CD8-positive, alpha-beta memory T cell (primary cell): ENCODE measurements at places on chromosomes 5 and 9.

DNA sequence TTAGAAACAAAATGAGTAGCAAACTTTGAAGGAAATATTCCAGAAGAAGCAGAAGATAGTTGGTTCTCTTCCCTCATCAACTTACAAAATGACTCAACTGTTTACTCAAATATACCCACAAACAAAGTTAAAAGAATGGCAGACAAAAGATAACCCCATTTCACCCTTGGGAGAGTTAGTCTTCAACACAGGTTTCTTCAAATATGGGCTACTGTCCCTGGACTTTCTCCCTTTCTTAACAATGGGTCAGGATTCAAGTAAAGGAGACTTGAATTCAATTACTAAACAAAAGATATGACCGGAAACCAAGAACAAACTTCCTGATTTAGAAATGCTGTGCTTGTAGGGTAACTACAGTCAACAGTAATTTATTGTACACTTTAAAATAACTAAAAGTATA lies 14.2 kb downstream of the RFX3 start:
- H3K36me3 ChIP-seq, result no peaks in the 10 kb centered on the region
- DNase-seq, result no peak
- H3K27ac ChIP-seq, result peak overlapping the region; percentile 3
- peaks cover 15% of the 10 kb centered on the region for H3K4me1 ChIP-seq
- no peak overlapping the region for H3K4me3 ChIP-seq

GRCh38 chr5:39209924-39210323 lies 9.4 kb downstream of the FYB1 start:
- peak overlapping the region; percentile 55 for H3K4me3 ChIP-seq
- no peaks in the 10 kb centered on the region for H3K27me3 ChIP-seq

- H3K27ac ChIP-seq, result no peak overlapping the region
- H3K27me3 ChIP-seq, result no peaks in the 10 kb centered on the region
- no peak for DNase-seq
- no peak overlapping the region for H3K4me3 ChIP-seq
- no peaks in the 10 kb centered on the region for H3K36me3 ChIP-seq
These were observed 244.6 kb upstream of the EFNA5 start for GRCh38 chr5:107915176-107915812.

GRCh38 chr9:124264823-124265233 lies 7.1 kb downstream of the NEK6 start:
- no peak overlapping the region for H3K4me3 ChIP-seq
- no peak overlapping the region for H3K27ac ChIP-seq
- H3K4me1 ChIP-seq, result peaks cover 8% of the 10 kb centered on the region
- no peak for DNase-seq
- H3K36me3 ChIP-seq, result no peaks in the 10 kb centered on the region

DNA sequence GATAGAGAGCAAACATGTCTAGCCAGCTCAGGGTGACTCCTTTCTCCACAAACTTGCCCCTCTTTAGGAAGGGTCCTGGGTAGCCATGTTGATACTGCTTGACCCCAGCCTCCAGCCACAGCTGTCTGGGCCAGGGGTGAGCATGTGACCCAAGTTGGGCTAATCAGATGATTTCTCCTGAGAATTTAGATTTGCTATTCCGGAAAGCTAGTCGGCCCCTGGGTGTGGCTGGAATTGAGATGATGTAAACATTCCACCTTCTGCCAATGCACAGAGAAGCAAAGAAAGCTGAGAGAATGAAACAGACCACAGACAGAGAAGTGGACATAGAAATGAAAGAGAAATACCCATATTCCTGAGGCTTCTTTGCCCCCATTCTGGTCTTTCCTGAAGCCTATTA lies 17.8 kb upstream of the B4GALT1 start:
- no peak for DNase-seq
- no peak overlapping the region for H3K27ac ChIP-seq
- H3K36me3 ChIP-seq, result no peaks in the 10 kb centered on the region
- H3K4me3 ChIP-seq, result no peak overlapping the region
- no peaks in the 10 kb centered on the region for H3K4me1 ChIP-seq
- no peaks in the 10 kb centered on the region for H3K27me3 ChIP-seq

- no peak for DNase-seq
- H3K4me1 ChIP-seq, result peaks cover 32% of the 10 kb centered on the region
- no peaks in the 10 kb centered on the region for H3K36me3 ChIP-seq
- peak overlapping the region; percentile 81 for H3K27ac ChIP-seq
These were observed 844 bp upstream of the MCCC2 start for GRCh38 chr5:71586052-71586940.
